ENCODE measurements at places on chromosomes 16 and 17. TPM values are rescaled to one million over a fixed set of nuclear protein-coding genes. Genes with fewer than 3 reads are reported as not detected.

DNA sequence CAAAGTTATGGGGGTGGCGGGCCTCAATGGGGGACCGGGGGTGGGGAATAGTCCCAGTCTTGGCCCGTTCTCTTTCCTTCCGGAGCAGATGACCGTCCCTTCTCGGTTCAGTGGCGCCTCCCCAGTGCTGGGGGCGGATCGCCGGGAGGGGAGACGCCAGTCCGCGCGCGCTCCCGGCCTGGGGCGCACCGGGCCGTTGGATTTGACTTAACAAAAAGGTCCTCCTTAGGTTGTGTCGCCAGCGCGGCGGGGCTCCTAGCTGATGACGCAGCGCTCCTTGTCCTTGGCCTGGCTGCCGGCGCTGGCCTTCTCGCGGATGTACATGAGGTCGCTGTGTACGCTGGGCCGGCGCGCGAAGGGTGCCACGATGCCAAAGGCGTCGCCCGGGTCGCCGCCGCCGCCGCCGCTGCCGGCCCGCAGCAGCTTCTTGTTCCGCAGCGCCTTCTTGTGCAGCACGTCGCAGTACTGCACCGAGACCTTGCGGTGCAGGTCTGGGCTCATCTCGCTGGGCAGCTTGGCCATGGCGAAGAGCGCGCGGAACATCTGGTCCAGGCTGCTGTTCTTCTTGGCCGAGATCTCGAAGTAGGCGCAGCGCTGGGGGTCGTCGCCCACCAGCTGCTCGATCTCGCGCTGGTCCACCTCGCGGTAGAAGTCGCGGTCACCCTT, 1.2 kb downstream of the RASD1 start:
- DNase-seq = peak; percentile 38

GRCh38 chr17:39531252-39531651, 70.0 kb downstream of the CDK12 start:
- DNase-seq = no peak

- no peak for DNase-seq
Observed at GRCh38 chr16:3752984-3753383, 35.7 kb upstream of the TRAP1 start.

GRCh38 chr17:31559584-31560501, 168.4 kb downstream of the RAB11FIP4 start:
- no peak for DNase-seq

DNA sequence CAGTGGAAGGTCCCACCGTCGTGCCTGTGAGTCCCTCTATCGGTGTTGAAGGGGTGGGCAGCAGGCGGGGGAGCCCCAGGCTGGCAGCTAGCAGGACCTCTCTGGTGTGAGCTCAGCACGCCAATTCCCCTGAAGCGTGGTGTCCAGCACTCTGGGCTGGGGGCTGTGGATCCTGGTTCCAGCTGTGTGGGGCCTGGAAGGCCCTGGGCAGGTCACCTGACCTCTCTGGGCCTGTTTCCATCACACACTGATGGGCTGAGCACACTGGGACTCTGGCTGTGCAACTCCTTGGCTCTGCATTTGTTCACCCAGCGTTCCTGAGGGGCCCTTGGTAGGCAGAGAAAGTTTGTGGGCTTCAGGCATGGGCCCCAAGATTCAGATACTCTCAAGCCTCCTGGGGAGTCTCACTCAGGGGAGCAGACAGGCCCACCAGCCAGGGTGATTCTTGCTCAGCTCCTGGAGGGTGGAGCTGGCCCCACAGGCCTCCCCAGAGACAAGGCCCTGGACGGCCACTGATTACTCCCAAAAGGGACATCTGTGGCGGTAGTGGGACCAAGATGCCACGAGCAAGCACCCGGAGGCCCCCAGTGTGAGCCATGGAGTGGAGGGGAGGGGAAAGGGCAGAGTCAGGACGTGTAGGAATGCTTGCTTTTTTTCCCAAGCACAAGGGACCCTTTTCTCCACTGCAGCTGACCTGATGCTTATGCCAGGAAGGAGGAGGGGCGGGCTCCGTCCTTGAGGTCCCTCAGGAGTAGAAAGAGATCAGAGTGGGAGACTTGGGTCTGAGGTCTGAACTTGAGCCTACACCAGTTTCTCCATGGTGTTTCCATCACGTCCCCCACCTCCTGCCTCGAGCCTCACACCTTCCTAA, 8.5 kb downstream of the SCGB1C2 start:
- DNase-seq = no peak

GRCh38 chr16:55043499-55043898, 112.8 kb downstream of the IRX5 start:
- DNase-seq = no peak

GRCh38 chr16:57815987-57816745, 13.9 kb upstream of the KIFC3 start:
- DNase-seq = no peak

GRCh38 chr17:78475211-78475610, 96.8 kb downstream of the PGS1 start:
- DNase-seq = no peak

DNA sequence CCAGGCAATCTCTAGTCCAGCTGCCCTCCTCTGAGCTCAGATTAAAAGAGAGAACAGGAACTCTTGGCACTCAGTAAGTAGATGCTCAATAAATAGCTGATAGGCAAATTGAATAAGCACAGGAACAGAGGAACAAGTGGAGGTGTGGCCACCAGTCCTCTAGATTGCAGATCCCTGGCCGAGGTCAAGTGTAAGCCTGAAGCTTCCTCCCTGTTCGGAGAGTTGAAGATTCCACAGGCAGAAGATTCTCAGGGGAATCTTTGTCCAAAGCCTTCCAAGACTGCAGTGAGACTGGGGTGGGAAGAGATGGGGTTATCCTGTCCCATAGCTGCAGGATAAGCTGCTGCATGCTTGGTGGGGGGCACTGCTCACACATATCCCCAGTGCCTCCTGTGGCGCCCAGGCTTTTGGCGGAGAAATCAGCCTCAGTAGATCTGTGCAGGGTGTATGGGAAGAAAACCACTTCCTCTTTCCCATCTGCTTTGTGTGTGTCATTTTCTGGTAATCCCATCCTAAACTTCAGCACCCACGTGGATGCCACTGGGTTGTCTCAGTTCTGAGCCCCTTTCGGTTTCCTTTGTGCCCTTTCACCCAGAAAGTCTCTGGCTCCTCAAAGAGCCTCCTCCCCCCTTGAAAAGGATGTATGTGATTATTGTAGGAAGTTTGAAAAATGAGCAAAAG, 12.1 kb downstream of the CD300A start:
- no peak for DNase-seq

DNA sequence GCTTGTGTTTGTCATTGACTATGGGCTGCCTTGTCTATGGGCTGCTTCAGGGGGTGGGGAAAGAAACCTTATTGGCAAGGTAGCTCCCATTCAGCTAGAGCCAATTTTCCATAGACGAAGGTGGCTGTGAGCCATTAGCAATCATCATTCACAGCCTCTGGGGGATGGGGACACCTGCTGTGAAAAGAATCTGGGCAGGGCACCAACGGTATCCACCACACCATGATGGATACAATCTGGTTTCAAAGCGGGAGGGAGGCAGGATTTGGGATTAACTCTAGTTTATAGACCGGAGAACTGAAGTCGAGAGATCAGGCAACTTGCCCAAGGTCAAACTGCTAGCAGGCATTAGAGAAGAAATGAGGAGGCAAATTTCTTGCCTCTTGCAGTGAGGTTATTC, 182.3 kb downstream of the SHISA9 start:
- no peak for DNase-seq

GRCh38 chr16:79517156-79517555, 83.4 kb downstream of the MAF start:
- DNase-seq = no peak

DNA sequence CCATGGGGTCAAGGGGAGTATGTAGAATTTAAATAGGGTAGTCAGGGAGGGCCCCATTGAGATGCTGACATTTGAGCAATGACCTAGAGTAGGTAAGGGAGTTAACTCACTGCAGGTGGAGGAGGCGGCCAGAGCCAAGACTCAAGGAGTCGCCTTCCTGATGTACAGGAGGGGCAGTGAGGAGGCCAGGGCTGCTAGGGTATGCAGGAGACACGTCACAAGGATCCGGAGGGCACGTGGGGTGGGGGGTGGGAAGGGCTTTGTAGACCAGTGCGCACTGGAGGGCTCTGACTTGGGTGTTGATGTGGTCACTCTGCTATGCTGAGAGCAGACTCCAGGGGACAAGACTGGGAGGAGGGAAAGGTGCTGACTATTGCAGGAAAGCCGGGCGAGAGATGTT, 37.5 kb downstream of the SPECC1 start:
- DNase-seq = no peak

The CTRL gene
- polyA plus RNA-seq = 5.3 TPM

The GAST gene
- not detected for polyA plus RNA-seq

All from left renal pelvis (tissue), 4 donors.